ENCODE measurements at places on chromosomes 6 and 20.
A peak's percentile ranks its signal among the peaks of the same experiment; 100 is the strongest.

DNA sequence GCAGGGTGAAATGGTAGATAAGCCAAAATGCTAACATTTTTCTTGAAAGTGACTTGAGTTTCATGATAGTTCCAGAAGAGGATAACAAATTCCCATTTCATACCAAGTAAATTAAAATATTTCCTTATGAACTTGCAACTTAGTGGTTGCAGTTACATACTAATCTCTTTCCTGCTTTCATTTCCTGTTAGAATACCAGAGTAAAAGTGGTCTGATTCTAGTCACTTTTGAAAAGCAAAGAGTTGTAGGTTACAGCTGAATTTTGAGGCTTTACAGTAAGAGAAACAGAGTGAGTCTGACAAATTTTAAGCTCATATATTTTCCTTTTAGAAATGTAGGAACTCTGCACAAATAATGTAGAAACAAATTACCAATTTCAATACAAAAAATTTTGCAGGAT, 117.4 kb downstream of the ZFAND3 start:
- no peak for DNase-seq

- DNase-seq: no peak
Observed at GRCh38 chr6:151616091-151616513, 122.3 kb downstream of the CCDC170 start.

DNA sequence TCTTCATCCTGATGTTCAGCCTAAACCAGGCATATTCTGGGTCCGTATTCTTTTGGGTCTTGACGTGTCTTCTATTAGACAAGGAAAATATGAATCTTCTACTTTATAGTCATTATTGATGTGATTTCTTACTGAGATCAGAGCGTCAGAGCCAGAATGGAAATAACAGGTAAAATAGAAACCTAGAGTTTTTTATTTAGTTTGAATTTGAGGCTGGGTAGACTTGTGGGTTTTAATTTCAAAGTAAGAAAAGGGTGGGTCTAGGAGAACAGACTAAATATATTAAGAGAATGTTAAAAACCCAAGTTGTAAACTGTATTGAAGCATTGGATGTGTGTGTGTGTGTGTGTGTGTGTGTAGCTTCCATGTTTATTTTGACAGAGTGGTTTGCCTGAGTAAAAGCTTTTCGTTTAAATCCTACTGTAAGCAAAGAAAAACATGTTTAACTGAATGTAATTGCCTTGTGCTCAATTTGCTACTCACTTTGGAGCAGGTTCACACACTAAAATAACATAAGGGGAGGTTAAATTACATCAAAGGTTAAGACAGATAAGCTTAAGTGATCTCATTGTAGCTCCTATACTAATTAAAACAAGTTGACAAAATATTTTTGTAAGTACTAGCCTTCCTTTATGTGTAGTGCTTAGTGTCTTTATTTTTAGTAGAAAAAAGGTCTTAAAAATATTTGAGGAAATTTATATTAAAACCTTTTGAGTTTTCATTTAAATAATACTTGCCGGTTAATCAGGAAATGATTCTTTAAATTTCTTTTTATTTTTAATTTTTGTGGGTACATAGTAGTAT, 17.4 kb downstream of the HECA start:
- DNase-seq: no peak

GRCh38 chr6:166167258-166167731, 356 bp downstream of the TBXT start:
- DNase-seq: no peak

GRCh38 chr20:3311623-3312022, 72.6 kb upstream of the SLC4A11 start:
- no peak for DNase-seq

DNA sequence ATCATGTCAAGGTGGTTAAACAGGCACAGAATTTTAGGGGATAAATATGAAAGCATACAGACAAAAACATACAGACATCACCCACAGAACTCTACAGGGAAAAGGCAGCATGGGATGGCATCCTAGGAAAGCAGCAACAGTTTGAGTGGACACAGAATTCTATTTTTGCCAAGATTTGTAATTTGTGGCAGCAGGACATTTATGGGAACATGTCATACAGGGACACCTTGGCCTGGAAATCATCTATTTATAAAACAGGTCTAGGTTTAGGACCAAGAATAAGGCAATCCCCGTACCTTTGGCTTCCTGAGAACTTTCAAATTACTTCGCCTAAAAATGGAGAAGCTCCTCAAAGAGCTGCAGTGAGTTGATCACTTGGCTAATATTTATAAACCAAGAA, 17.5 kb downstream of the ARHGAP18 start:
- DNase-seq: no peak

DNA sequence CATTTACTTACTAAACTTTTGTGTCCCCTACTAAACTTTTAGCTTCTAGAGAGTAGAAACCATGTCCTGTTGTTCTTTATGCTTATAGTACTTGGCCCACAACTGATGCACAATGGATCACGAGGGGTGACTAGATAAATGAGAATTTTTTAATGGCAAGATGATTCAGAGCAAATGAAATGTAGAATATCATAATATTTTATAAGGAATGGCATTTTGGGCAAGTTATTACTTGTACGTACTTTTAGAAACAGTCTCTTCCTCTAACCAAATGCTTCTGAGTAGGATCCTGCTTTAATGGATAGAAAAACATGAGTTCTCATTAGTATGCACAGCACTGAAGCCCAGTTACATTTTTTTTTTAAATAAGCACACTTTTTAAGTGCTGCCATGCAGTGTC, 336.3 kb downstream of the NRN1 start:
- no peak for DNase-seq

GRCh38 chr6:41367700-41368099, 32.3 kb downstream of the NCR2 start:
- peak; percentile 54 for DNase-seq

DNA sequence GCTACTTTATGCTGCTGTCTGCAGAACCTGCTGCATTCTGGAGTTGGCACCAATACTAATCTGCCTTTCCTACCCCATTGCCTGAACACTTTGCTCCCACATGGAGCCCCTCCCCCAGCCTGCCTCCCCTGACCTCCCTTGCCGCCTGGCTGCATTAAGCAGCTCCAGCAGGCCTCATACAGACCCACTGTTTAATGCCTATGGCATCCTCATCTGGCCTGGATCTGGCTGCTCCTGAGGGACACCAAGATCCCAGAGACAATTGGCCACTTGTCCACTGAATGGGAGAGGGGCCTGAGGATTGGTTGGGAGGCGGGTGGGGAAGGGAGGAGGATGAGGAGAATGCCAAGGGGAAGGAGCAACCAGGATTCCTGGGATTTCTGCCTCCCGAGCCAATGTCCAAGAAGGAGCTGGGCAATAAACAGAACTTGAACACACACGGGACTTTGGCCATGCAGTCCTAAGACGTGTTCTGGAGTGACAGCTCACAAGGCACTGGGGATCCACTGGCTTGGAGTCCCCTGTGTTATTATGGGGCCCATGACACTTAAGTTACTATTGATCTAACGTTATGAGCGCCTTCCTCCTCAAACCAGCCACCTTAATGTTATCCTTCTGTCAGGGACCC, 10.4 kb upstream of the KCNK5 start:
- DNase-seq: no peak

GRCh38 chr6:63673692-63674091, 38.1 kb downstream of the PHF3 start:
- DNase-seq: no peak

DNA sequence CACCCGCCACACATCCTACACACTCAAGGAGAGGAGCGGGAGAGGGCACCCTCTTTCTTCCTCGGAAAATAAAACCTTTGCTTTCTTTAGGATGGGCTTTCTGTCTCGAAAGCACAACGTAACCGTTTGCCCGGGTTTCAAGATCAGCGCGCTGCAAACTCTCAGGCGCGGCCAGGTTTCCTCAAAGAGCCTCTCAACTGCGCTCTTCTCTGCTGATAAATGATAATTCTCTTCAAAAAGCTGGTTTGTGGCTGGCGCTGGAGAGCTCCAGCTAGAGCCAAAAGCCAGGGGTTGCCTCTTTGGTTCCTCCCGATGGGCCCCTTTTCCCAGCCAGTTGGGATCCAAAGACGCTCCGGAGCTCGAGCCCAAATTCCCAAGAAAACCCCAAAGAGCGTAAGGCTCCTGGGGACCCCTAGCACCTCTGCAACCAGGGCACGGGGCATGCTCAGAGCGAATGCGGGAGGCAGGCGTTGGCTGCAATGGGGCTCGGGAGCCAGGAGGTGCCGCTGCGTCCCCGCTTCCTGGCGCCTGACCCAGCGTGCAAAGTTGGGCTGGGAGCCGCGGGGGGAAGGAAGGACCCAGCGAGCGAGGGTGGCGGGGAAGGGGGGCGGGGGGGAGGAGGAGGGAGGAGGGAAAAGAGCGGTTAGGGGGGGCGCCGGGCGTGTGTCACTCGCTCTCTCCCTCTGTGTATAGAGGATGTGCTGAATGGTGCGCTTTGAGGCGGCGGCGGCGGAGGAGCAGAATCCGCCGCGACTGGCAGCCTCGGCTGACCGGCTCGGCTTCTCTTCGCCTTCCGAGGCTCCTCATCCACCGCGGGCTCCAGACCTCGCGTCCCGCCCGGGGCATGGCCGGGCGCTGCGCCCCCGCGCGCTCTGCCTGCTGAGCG, at the start of gene PLCB1:
TSS of gene PLCB1 (plus strand) at position 669 of the 886 bp plus-strand sequence. CDS start 386 bp downstream, outside the sequence.
- peak; percentile 80 for DNase-seq

- DNase-seq: no peak
Observed at GRCh38 chr6:134627707-134628106, 309.8 kb upstream of the SGK1 start.

DNA sequence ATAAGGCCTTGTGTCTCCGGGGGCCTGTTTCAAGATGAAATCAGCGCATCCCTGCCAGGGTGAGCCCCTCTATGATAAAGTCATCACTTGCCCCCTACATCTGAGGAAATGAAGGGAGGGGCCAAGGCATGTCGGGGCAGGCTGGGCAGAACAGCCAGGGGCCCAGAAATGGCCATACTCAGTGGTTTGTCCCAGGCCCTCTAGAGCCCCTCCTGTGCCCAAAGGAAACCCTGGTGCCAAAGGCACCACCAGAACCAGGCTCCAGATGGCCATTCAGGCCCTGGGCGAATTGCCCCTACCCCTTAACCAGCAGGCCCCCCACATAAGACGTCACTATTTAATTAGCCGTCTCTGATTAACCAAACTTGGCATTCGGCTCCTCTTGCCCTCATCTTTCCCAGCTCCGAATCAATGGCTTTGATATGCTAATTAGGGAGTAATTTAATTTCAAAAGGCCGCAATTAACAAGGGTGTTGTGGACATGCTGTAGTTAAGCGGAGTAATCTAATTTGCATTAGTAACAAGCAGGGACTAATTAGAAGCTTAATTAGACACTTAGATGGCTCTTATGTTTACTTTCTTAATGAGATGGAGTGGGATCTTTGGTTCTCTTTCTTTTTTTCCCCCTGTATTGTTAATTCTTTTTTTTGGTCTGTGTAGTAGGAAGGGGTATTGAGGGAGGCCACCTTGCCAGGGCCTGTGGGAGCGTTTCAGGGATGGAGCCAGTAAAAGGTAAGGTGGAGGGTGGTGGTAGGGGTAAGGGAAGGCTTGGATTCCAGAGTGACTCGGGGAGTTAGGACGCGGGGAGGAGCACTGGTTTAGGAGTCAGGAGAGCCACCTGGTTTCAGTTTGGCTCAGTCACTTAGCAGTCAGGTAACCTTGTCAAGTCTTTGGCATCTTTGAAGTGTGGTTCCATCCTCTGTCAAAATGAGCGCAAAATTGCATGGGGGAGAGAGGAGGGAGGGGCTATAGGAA, 9.4 kb downstream of the FOXP4 start:
- no peak for DNase-seq

GRCh38 chr6:26445934-26446667, 5.8 kb downstream of the BTN3A3 start:
- no peak for DNase-seq

DNA sequence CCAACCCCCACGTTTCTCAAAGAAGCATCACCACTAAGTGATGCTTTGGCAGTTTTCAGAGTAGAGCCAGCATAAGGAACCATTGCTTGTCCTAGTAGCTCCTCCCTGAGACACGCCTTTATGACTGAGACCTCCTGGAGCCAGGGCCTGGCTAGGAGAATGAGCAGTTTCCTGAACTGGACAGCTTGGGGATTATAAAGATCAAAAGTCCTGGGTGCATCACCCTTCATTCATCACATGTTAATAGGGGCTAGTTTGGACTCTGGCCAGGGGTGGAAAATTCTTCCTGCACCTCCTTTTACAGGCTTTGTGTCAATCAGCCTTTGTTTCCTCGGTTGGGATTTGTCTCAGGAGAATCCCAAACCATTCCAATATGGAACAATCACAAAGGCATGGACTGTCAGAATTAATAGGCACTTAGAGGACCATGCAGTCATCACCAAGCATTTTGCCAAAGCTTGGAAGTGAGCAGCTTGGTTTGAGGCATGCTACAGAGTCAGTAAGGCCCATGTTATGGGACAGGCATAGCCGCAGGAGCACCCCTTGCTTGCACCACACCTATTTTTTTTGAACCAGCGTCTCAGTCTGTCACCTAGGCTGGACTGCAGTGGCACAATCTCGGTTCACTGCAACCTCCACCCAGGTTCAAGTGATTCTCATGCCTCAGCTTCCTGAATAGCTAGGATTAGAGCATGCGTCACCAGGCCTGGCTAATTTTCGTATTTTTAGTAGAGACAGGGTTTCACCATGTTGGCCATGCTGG, 64.9 kb upstream of the TGM3 start:
- no peak for DNase-seq

DNA sequence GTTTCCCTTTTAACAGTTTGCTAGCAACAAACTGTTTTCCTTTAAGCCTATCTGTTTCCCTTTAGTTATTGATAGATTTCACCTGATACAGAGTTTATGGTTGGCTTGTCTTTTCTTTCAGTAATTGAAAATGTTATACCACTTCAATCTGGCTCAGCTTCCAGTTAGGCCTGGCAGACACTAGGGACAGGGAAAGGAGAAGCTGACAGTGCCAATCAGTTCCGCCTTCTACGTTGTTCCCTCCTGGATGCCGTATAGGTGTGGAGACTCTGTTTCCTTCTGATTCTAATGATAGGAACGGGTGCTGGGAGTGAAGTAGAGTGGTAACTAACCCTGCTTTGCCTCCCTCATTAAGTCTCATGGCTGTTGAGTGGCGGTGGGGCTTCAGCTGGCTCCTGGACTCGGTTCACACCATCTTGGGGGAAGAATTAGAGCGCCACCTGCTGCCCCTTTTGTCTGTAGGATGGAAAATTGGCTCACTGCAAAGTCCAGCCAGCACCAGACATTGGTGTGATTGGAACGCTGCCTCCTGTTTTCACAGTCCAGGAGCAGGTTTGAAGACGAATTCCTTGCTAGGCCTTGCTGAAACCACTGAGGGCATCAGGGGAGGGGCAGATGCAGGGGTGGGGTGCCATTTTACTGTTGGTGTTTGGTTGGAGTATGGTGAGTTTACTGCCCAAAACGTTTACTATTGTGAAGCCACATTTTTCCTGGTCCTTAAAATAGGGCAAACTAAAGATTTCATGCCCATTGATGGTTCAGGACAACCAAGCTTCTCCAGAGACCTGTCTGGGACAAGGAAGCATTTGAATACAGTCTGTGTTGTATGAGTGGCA, 1729.5 kb downstream of the GRIK2 start:
- peak; percentile 83 for DNase-seq

- no peak for DNase-seq
Observed at GRCh38 chr6:104477569-104477968, 382.1 kb downstream of the HACE1 start.

GRCh38 chr6:139490482-139490881, 116.0 kb upstream of the CITED2 start:
- no peak for DNase-seq
